Stimulated activated CD8-positive, alpha-beta memory T cell treated with anti-CD3 and anti-CD28 coated beads, Interleukin-4, amount 100 ng/mL, for 1 hour (primary cell): ENCODE measurements at places on chromosomes 1 and 21.

DNA sequence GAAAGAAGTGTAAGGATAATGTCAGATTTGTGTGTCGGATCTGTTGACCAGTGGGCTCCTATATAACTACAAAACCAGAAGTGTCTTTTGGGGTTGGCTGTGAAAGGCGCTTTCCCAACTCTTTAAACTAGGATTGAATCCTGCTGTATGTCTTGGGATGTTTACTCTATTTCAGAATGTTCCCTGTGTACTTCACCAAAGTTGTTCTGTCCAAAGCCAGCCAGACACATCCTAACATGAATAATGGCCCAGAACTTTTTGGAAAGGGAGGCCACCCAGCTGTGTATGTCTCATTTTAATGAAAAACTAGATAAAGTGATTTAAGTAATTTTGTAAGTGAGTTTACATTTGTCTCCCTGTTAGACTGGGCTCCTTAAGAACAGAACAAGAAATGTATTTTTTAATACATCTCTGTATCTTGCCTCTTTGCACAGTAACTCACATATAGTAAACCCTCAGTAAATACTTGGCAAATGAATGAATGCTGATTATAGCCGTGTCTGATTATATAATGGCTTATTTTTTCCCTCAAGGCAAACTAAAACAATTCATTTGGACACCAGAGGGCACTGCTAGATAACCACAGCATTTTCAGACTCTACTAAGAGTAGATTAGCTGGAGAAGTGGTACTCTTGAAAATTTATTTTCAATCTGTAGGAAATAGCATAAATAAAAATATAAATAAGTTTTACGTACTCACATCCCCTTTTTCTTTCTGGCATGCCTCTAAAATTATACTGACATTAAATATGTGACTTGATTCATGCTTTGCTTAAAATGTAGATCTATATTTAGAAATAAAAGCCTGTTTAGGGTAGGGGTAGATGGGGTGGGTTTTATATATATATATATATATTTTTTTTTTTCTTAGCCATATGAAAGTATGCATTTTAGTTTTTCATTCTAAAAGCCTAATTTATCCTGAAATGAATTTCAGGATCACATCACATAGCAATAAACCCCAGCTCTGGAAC lies 23.8 kb downstream of the TSEN15 start:
- DNase-seq = no peak

GRCh38 chr1:65998763-65999583 lies 206.3 kb downstream of the PDE4B start:
- no peak for DNase-seq

DNA sequence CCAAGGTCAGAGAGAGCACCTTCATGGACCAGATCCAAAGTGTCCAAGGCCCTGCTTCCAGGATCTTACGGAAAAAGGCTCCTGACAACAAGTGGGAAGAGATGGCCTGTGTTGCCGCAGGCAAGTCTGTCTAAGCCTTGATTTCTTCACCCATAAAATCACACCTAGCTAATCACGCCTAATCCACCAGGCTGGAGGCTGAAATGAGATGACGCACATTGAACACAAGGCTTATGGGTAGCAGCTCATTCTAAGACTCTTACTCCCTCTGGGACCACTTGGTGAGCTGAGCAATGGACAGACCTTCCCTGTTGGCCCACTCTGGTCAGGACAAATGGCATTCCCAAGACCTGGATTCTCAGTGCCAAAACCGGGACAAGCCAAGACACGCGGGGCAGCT lies 38.2 kb downstream of the GRIK3 start:
- no peak for DNase-seq

GRCh38 chr1:2039251-2039650 lies 11.0 kb upstream of the PRKCZ start:
- no peak for DNase-seq

- no peak for DNase-seq
Observed at GRCh38 chr1:55559842-55560241, 344.7 kb upstream of the USP24 start.

GRCh38 chr1:70553567-70553956 lies 142.5 kb downstream of the CTH start:
- no peak for DNase-seq

DNA sequence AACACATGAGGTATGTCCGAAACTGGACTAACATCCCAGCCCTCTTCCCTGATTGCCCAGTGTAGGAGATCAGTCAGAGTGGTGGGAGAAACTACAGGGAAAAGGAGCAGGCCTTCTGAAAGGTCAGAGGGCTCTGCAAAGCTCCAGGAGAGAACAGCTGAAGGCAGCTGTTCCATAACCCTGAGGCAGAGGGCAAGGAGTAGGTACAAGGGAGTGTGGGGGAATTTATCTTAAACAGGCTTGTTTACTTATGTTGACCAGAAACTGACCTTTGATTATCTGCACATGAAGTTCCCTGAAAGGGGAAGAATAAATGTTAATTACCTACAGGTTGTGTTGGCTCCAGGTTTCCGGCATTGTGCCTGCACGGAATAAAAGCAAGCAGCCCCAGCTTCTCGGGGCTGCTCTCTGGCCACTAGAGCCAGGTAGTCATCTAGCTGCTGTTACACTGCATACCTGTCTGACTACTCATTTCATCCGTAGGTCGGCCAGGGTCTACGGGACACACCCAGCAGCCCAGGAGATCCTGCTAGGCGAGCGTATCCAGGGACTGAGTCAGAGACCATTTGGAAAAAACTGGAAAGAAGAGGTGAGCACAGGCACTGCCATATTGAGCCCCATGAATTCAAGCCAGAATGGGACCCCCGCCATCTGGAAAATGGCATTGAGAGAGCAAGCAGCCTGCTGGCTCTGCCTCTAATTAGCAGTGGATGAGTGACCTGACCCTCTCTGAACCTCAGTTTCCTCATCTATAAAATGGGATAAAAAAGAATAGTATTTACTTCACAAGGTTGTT lies 14.9 kb upstream of the PAQR7 start:
- DNase-seq = no peak

DNA sequence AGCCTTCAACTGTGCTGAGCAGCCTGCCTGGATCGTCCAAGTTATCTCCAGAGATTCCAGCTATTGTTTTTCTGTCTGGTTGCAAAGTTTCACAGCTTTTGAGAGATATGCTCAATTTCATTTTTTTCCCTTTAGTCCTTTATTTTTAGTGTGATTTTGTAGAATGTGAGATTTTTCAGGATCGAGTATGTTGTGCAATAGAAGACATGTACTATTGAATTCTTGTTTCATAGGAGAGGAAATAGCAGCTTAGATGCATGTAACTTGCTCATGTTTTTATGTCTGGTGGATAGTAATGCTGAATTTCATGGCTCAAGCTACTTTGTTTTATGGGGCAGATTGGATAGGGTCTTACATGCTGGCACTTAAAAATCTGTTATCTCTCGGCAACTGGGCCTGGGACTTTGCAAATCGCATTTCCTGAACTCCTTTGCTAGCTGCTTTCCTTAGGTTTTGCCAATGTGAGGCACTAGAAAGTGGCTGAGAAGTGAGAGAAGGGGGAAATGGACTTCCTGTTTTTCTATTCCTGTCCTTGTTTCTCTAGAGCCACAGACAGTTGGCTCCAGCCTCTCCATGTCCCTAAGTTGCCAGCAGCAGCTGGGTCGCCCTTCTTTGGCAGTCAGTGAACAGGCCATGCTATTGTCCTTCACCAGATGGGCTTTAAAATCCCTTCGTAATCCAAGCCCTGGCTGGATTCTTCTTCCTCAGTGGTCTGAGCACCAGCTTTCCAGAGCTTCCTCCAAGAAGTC lies 101.4 kb upstream of the PDE4B start:
- DNase-seq = no peak

- no peak for DNase-seq
Observed at GRCh38 chr21:42542596-42542995, 28.9 kb downstream of the SLC37A1 start.

GRCh38 chr1:218665221-218665620 lies 320.1 kb downstream of the TGFB2 start:
- no peak for DNase-seq

DNA sequence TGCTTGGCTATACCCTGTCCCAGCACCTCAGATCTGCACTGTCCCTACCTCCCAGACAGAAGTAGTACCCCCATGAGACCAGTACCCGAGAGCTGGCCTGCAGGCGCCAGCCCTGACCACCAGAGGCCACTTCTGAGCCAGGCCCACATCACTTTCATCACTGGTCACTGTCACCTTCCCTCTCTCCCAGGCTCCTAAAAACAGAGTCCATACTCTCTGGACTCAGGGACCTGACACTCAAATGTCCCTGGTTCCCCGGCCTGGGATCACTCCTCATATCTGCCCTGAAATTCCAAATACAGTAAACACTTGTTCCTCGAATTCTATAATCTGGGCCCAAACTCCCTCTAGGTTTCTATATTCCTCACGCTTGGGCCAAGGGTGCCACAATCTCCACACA lies 18.7 kb downstream of the TMEM53 start:
- no peak for DNase-seq

DNA sequence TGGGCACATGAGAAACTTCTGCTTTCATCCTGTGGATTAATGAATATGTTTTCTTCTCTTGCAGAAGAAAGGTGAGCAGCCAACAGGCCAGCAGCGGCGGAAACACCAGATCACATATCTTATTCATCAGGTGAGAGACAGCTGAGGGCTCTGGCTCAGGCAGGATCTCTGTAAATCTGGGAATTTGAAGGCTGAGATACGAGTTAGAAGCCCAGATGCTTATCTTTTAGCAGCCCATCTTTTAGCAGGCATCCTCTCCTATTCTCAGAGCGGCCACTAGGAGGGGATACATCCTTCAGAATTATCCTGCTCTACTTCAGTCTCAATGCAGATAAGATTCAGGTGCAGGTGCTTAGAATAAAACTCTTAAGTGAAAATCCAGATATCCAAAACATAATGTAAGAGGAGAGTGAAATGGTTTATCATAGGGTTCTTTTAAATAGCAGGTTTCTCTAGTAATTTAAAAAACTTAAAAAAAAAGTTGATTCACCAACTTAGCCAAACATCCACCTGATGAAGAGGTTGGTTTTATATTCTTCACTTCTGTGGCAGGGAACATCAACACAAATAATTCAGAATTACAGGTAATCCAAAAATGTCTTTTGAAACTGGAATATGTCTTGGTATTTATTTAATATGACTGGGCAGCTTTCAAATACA lies 19.3 kb downstream of the SH2D2A start:
- no peak for DNase-seq

- no peak for DNase-seq
Observed at GRCh38 chr21:43275421-43276211, 106.8 kb downstream of the CRYAA start.

GRCh38 chr21:36703123-36703522 lies 4.2 kb downstream of the SIM2 start:
- no peak for DNase-seq

GRCh38 chr1:221845650-221846371 lies 103.9 kb upstream of the DUSP10 start:
- DNase-seq = no peak

GRCh38 chr21:28104346-28104745 lies 888.3 kb downstream of the LTN1 start:
- no peak for DNase-seq

DNA sequence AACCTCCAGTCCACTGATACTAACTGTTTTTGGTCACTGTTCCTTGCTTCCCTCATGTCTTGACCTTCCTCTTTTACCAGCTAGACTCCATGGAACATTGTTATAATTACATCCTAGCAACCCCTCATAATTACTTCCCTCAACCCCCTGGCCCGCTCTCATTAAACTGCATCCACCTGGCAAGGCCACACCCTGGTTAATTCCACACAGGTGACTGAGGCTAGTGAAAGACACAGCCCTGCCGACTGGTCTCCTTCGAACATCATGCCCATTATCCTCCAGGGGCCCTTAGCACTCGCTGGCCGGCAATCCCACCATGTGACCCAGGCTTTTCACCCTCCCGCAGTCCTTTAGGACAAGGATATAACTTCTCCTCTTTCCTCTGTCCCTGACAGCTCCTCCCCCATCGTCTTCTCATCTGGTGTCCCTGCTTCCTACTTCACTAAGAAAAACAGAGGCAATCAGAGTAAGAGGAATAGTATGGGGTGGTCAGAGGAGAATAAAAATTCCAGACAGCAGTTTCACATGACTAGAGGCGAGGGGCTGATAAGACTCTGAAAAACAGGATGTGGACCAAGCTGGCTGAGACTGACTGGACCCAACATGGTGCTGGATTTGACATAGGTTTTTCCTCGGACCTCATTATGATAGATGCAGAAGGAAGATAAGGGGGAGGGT lies 8.8 kb upstream of the TENT5B start:
- DNase-seq = no peak

GRCh38 chr1:223748773-223749733 lies 36.7 kb downstream of the CAPN2 start:
- peak; percentile 36 for DNase-seq

DNA sequence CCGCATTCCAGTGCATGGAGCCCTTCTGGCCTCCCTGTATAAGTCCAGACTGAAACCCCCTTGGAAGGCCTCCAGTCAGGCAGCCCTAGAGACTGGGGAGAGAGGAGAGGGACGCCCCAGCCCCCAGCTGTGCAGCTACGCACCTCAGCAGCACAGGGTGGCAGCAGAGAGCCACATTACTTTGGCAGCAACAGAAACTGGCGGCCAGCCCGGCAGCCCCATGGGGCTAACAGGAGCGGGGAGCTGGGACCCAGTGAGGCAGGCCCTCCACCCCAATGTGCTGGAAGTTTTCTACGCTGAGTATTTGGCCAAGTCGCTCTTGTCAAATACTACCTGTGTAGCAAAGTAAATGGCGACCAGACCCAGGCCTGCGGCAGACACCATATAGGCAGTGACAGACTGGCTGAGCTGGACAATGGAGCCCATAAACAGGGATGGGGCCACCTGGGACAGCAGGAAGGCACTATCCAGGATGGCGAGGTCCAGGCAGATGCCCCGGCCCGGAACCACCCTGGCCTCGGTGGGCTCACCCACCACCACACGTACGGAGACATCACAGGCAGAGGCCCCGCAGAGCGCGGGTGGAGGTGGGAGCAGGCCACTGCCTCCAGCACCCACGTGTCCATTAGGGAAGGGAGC lies 21.2 kb downstream of the SLC45A3 start:
- peak; percentile 32 for DNase-seq

GRCh38 chr1:15703562-15703961 lies 19.4 kb downstream of the PLEKHM2 start:
- DNase-seq = no peak

GRCh38 chr1:206143537-206144172 lies 26.5 kb upstream of the AVPR1B start:
- no peak for DNase-seq

DNA sequence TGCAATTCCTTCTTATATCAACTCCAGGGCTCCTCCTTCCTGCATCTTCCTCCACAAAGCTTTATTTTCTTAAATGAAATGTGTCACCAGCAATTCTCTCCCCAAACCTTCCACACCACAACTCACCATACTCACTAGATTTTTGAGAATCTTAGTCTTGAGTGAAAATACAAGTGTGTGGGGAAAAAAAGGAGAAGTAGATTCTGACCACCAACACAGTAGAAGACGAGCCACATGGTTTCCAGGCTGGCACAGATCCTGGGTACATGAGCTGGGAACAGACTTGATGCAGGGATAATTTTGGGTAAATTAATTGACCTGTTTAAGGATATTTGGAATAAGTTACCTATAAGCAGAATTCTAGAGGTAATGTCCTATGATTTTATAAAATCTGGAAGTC lies 72.8 kb upstream of the KCNJ15 start:
- no peak for DNase-seq

- DNase-seq = no peak
Observed at GRCh38 chr21:29581393-29581792, 282.7 kb downstream of the BACH1 start.

- no peak for DNase-seq
Observed at GRCh38 chr21:25750085-25750484, 15.3 kb downstream of the GABPA start.

- DNase-seq = no peak
Observed at GRCh38 chr1:50979937-50980336, 9.9 kb downstream of the CDKN2C start.

- DNase-seq = no peak
Observed at GRCh38 chr1:197180252-197180878, 33.9 kb upstream of the ASPM start.

GRCh38 chr1:16677552-16678431 lies 11.0 kb upstream of the RNU1-3 start:
- no peak for DNase-seq
